Placental epithelial cell (primary cell): ENCODE measurements at places on chromosomes 7 and 10. TPM values are rescaled to one million over a fixed set of nuclear protein-coding genes. Genes with fewer than 3 reads are reported as not detected.

TET1 gene
- 1.3 and 3.9 TPM in 2 replicates for total RNA-seq

HABP2 gene
- total RNA-seq = not detected in 2 replicates

BUD23 gene
- total RNA-seq = 23.6 and 52.9 TPM in 2 replicates

ADRA2A gene
- 0.79 and 2.4 TPM in 2 replicates for total RNA-seq

TUBGCP2 gene
- total RNA-seq = 54.2 and 72.9 TPM in 2 replicates

JCAD gene
- 40.4 and 43.5 TPM in 2 replicates for total RNA-seq

ELMO1 gene
- not detected in 2 replicates for total RNA-seq

DDX21 gene
- 16.5 and 34.3 TPM in 2 replicates for total RNA-seq

RBM20 gene
- not detected in 2 replicates for total RNA-seq

BMI1 gene
- total RNA-seq = 42.7 and 56.5 TPM in 2 replicates

ZNF804B gene
- total RNA-seq = not detected in 2 replicates

TRIL gene
- total RNA-seq = 0.33 and 0.79 TPM in 2 replicates

C10orf67 gene
- 0.33 TPM in 1 of 2 replicates, not detected in the other for total RNA-seq

ZNF239 gene
- 3.5 and 4.4 TPM in 2 replicates for total RNA-seq

SNX10 gene
- 0.54 and 1.2 TPM in 2 replicates for total RNA-seq

GSTO2 gene
- 19.6 and 20.5 TPM in 2 replicates for total RNA-seq

SPOCK2 gene
- total RNA-seq = under 0.01 and 0.39 TPM in 2 replicates

LRIT2 gene
- total RNA-seq = not detected in 2 replicates

TMEM270 gene
- total RNA-seq = not detected in 2 replicates

IFIT1B gene
- total RNA-seq = 0.11 TPM in 1 of 2 replicates, not detected in the other

MUC12 gene
- under 0.01 and 0.98 TPM in 2 replicates for total RNA-seq

PLXDC2 gene
- 19.6 and 20.2 TPM in 2 replicates for total RNA-seq

NACAD gene
- 6.3 and 7.6 TPM in 2 replicates for total RNA-seq

DNAJC12 gene
- not detected in 2 replicates for total RNA-seq
